ENCODE measurements at places on chromosomes 3 and 15.
A peak's percentile ranks its signal among the peaks of the same experiment; 100 is the strongest.

DNA sequence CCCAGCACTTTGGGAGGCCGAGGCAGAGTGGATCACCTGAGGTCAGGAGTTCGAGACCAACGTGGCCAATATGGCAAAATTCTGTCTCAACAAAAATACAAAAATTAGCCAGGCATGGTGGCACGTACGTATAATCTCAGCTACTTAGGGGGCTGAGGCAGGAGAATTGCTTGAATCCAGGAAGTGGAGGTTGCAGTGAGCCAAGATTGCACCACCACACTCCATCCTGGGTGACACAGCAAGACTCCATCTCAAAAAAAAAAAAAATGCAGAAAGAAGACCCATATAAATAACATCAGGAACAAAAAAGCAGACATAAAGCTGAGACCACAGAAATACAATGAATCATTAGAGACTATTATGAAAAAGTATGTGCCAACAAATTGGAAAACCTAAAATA, 235.2 kb upstream of the VEPH1 start:
- no peak for DNase-seq

DNA sequence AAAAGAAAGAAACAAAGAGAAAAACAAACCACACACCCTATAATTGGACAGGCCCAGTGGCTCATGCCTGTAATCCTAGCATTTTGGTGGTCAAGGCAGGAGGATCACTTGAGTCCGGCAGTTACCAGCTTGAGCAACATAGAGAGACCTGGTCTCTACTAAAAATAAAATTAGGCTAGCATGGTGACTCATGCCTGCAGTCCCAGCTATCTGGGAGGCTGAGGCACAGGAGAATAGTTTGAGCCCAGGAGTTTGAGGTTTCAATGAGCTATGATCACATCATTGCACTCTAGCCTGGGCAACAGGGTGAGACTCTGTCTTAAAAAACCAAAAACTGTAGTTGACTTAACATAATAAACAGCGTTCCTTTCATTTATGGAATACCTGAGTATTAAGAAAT, 72.3 kb upstream of the ST3GAL6 start:
- no peak for DNase-seq

DNA sequence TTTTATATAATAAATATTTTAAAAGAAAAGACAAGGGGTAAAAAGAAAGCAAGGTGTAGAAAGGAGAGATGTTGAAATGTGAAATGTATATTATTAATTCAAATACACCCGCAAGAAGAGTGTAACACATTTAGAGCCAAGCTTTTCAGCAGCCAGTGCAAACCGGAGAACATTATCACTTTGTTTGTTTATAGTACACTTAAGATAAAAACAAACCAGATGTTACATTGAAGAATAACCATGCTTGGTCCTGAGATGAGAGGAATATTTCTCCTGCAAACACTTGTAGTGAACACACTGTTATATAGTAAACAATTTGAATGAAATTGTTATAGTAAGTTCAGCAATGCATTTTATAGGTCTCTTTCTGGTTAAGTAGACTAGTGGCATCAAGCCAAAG, 1441.5 kb downstream of the OTOL1 start:
- no peak for DNase-seq

DNA sequence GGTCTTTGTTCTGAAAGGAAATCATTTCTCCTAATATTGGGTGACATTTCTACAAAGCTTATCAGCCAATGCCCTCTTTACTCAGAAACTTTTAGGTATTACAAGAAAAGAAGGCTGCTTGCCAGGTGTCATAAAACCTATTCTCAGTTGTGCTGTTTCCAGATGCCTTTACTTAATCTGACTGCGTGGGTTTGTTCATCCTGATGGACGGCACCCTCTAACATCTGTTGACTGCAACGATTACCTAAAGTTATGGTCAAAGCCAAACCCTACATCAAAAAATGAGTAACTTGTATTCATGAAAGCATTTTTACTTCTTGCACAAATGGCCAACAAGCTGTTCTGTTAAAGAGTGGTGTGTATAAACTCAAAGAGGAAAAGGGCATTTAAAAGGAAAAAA, 207.7 kb upstream of the PDZRN3 start:
- DNase-seq = no peak

GRCh38 chr3:71584394-71585011, 975 bp upstream of the FOXP1 start:
- no peak for DNase-seq

GRCh38 chr15:44882499-44882968, 74.0 kb upstream of the TERB2 start:
- peak; percentile 2 for DNase-seq

DNA sequence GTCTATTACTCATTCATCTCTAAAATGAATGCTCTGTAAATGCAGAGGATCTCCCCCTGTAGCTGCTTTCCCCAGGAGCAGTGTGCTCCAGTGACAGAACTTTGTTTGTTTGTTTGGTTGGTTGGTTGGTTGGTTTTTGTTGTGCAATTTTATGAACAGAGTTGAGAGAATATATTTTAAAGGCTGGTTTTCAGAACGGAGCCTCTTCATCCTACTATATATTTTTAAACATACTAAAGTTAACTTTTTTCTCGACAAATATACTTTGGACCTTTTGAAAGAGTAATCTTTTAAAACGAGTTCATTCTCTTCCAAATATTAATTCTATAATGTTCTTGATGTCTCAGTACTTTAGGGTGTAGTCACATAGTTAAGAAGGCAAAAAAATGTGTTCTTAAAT, 20.2 kb downstream of the RYR3 start:
- peak; percentile 92 for DNase-seq

DNA sequence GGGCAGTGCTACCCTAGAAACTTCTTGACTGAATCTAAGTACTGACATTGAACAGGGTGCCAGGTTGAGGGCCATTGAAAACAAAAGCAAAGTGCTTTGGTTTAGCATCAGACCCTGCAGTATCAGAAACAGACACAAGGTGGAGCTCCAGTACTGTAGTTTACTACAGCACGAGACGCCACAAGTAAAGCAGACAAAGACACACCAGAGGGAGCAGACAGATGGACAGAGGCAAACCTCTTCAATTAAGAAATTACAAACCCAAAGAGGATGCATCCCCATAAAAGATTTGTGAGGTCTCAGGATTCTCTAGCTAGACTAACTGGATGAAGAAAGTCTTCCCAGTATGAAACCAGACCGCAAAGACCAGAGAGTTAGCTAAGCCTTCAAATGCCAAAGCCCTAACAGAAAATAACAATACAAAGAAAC, 16.6 kb downstream of the TOP2B start:
- DNase-seq = no peak

- no peak for DNase-seq
These were observed 18.2 kb upstream of the COL8A1 start for GRCh38 chr3:99620077-99620767.

DNA sequence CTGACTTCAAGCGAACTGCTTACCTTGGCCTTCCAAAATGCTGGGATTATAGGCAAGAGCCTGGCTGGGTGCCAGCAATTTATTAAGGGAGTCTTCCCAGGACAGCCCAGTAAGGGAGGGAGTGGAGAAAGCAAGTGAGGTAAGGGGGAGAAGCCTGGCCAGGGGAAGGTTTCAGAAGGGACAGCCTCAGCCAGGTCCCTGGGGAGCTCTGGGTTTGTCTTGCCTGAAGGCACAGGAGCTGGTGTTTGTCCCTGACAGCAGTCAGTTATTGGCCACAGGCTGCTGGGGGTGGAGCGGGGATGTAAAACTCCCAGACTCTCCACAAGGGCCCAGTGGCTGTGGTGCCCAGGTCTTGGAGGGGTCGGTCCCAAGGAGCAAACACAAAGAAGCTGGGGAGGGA, 33.0 kb upstream of the CDCP1 start:
- no peak for DNase-seq

- DNase-seq = no peak
These were observed 15.2 kb downstream of the TPM1 start for GRCh38 chr15:63057468-63058345.

DNA sequence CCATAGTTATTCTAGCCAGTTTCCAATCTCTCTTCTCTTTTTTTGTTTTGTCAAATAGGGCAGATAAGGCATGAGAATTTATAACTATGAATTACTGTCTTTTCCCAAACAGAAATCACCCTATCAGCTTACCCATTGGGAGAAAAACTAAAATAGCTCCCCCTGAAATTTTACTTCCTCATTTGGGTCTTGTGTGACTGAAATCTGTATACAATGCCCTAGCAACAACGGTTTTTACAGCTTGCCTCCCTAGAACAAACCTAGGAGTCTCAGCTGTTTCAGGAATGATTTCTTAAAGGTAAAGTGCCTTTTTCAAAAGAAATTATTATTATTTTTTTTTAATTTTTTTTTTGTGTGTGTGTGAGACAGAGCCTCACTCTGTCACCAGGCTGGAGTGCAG, 56.8 kb downstream of the CD86 start:
- DNase-seq = no peak

DNA sequence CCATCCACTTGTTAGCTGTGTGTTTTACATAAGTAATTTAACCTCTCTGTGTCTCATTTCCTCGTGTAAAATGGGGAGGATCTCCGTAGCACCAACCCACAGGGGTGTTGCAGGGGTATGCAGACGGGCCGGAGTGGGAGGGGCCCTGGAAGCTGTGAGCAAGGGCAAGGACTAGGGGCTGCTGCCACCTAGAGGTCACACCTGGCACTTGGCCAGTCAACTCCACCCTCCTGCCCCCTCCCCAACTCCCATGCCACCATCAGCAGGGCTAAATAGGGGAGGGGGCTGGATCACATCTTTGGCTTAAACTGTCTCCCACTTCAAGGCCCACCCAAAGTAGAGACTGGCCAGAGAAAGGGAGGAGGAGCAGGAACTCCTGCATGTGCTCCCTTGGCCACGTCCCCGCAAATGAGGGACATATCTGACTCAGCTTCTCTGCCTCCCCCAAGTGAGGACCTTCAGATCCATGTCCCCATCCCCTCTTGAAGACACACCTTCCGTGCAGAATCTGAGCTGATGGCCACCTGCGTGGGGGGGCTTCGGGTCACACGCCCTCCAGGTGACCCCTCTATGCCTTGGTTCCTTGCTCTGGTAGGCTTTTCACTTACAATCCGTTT, 2.6 kb downstream of the CCDC9B start:
- DNase-seq = peak; percentile 48

GRCh38 chr3:10015461-10015904, 10.8 kb upstream of the FANCD2 start:
- DNase-seq = peak; percentile 14

GRCh38 chr3:50341537-50341936, 901 bp upstream of the RASSF1 start:
- DNase-seq = no peak

- DNase-seq = no peak
These were observed 274.3 kb upstream of the PPP2R3A start for GRCh38 chr3:135691240-135691639.

DNA sequence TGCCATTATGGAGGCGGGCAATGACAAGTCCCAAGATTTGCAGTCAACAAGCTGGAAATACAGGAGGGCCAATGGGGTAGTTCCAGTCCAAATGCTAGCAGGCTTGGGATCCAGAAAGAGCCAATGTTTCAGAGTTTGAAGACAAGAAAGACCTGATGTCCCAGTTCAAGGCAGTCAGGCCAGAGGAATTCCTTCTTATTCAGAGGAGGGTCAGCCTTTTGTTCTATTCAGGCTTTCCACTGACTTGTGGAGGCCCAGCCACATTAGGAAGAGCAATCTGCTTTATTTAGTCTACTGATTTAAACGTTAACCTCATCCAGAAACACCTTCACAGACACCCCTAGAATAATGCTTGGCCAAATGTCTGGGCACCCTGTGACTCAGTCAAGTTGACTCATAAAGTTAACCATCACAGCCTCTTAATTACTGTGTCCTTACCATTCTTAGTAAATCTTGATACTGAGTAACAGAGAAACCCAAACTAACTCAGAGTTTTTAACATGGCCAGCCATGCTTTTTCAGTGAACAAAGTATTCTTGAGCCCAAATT, 50.9 kb upstream of the NPHP3 start:
- DNase-seq = no peak

GRCh38 chr3:195892105-195893043, 16.0 kb downstream of the TNK2 start:
- DNase-seq = peak; percentile 64

DNA sequence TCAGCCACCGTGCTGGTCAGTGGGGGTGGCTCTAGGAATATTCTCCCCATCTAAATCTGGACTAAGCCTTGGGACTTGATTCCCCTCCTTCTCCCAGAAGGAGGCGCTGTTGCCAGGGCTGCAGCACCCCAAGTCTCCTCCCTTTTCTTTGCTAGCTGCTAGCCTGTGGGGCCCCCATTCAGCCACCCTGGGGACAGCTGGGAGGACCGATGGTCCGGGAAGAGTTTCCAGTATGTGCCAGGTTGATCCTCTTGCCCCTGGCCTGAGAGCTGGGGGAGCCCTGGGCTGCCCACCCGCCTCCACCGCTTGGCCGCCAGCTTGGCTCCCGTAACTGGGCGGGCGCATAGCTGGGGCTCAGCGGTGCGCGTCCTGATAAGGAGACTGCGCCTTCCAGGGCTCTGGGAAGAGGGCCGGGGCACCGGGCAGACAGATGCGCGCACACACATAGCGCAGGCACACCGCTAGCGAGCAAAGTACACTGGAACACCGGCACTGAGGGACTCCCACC, 4.2 kb downstream of the SMAD6 start:
- DNase-seq = no peak

DNA sequence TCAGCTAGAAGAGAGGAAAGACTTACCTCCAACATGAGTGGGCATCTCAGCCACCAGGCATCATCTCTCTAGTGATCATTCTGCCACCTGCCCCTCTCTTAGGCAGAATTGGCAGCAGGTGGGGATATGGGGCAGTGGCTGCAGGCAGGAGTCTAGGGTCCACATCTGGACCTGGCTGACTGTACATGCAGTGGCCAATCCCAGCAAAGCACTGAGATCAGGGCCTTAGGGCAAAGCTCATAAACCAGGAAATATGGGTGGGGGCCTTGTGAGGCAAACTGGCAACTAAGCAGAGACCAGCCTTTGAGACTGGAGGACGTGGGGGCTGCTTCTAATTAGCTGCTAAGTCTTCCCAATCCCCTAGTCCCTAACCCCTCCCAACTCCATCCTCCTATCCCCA, 12.9 kb downstream of the POMGNT2 start:
- no peak for DNase-seq

DNA sequence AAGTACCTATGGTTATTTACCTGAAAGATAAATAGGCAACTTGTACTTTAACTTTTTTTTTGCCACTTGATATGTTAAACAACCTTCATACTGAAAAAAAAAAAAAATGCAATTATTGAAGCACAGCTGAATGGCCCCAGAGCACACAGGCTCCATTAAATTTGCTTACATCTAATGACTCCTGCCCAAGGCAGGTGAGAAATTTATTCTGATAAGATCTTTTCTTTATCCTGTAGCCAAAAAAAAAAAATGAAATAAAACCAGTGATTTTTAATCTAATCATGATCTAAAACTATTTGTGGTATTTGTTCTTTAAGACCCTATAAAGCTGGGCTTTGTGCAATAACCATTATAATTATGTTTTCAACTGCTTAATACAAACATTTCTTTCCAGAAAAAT, 115.7 kb downstream of the DPH6 start:
- DNase-seq = no peak

DNA sequence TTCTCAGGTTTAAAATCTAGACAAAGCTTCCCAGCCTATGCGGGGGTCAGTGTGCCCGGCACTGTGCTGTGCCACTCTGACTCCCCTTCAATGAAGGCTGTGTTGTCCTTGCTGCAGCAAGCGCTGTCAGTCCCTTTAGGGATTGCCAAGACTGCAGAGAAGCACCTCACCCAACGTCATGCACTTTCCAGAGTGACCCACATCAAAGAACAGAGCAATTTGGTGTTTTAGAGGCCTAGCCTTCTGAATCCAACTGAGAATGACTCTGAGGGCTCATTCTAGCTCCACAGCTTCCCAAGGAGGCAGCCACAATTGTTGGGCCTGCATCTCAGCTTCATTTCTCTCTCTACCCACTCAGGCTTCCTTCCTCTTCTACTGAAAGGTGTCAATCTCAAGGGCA, 26.4 kb downstream of the SLC9A9 start:
- DNase-seq = no peak

Data from DMS79 treated with DMSO at 0.1 percent for 48 hours (cell line).